Activated T-helper 9 cell treated with anti-CD3 and anti-CD28 coated beads, Interleukin-2, amount 50 U/mL, for 16 hours (primary cell): ENCODE measurements at places on chromosomes 16 and 17.

GRCh38 chr16:2282866-2283555 is 15.1 kb upstream of the RNPS1 start:
- DNase-seq, result no peak

DNA sequence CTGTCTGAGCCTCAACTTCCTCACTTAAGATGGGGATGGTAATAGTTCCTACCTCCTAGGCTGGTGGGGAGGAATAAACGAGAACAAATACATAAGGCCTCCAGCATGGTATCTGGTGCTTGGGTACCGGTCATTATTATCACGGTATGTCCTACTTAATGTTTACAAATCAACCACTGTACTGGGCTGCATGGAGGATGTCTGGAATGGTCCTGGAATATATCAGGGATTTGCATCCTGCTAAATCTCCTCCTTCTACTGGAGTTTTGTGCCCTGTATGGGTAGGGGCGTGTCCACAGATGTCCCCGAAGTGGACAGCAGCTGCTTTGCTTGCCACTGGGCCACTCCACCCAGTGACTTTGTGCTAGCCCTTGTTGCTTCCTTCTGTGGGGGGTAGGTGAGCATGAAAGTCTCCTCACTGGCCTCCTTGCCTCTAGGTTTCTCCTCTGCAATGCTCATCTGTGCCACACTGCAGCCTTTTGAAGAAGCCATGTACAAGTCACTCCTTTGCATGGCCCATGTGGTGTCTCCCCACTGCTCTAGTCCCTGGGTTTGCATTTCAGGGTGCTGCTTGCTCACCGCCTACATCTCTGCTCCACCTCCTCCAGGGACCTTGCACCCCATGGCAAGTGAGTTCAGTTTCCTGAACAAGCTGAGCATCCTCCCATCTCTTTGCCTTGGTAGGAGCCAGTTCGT is 2.2 kb upstream of the CMIP start:
- no peak for DNase-seq

GRCh38 chr16:7351610-7352510 is 19.2 kb downstream of the RBFOX1 start:
- no peak for DNase-seq

DNA sequence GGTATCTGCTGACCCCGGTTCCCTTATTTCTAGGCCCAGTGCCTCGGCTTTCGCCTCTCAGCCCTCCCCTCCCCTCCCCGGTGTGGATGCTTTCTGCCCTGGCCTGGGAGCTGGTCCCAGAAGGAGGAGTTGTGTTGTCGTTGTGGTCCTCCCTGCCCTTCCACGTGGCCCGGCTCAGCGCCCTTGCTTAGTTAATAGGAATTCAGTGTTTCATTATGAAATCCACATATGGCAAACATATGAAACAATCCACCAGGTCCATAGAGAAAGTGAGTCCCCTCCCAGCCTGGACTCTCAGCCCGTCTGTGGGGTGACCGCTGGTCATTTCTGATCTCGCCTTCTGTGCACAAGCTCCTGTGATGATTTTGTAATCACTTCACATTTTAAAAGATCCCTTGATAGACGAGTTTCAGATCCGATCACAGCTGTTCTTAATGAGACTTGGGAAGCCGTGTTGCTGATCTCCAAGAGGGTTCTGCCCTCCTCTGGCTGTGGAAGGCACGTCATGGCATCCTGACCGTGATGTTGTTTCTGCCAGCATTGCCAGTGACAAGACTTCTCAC is 112.1 kb downstream of the BANP start:
- no peak for DNase-seq

GRCh38 chr17:5532581-5532980 is 46.2 kb downstream of the MIS12 start:
- no peak for DNase-seq

DNA sequence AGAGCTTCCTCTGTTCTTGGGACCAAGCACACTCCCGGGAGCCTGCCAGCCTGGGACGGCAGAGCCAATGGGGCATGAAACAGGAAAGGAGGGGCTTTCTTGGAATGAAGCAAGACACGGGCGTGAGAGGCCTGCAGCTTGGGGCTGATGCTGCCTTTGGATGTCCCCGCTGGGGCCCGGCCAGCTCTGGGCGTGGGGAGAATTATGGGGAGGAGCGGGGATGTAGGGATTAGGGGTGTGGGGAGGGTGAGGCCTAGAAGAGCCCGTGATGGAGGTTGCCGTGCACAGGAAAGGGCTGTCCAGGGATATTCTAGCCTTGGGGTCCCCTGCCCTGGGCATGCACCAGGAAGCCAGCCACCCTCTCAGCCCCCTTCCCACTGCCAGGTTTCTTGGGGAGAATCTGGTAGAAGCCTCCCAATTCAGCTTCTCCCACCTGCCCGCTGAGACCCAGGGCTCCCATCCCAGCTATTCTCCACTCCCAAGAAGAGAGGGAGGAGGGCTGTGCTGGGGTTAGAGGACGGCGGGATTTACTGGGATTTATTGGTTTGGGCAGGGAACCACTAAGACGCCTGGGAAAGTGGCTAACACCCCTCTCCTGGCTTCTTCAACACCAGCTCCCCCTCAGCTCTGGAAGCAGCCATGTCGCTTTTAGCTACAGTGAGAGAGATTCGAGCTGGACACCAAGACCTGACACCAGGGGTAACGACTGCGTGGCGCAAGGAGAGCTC is 20.0 kb upstream of the NXPH3 start:
- no peak for DNase-seq

DNA sequence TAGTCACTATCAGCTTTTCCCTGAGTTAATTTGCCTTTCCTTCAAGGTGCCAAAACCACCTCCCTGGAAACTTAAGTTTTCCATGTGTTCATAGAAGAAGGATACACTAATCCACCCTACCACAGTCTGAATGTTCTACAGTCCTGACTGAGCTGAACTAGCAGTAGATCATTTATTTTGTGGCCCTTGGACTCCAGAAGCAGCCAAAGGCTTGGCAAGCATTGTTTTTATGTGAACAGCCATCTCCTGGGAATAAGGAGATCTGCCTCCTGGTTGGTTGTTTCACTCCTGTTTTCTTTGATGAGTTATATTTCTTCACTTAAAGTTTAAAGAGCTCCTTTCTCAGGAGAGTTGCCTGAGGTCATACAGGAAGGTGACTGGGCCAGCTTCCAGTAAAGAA is 634.6 kb upstream of the SOX9 start:
- no peak for DNase-seq

DNA sequence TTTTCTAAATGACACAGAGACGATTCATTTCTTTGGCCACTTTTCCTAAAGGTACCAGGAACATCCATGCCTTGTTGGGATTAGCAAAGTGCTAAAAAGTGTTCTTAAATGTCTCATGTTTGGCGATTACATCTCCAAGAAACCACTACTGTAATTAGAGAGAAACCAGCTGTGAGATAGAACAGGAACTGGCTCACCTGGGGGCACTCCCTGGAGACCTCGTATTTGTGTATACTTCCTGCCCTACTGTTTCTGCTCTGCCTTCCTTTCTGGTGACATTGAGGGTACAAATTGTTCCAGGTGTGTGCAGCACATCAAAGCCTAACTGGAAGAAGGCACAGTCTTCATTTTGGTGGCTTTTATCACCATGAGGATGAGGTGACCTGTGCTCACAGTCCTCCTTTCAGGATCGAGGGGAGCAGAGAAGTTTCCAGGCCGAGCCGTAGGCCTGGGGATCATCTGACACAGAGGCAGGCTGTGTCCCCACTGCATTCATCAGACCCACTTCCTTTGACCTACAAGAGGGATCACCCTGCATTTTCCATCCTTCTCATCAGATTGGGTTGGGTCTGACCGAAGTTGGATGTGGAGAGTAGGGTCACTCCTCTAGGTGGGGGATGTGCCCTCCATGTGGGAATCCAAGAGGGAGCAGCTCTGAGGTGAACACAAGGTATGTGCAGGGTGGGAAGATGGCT is 23.7 kb downstream of the CCL4 start:
- no peak for DNase-seq

DNA sequence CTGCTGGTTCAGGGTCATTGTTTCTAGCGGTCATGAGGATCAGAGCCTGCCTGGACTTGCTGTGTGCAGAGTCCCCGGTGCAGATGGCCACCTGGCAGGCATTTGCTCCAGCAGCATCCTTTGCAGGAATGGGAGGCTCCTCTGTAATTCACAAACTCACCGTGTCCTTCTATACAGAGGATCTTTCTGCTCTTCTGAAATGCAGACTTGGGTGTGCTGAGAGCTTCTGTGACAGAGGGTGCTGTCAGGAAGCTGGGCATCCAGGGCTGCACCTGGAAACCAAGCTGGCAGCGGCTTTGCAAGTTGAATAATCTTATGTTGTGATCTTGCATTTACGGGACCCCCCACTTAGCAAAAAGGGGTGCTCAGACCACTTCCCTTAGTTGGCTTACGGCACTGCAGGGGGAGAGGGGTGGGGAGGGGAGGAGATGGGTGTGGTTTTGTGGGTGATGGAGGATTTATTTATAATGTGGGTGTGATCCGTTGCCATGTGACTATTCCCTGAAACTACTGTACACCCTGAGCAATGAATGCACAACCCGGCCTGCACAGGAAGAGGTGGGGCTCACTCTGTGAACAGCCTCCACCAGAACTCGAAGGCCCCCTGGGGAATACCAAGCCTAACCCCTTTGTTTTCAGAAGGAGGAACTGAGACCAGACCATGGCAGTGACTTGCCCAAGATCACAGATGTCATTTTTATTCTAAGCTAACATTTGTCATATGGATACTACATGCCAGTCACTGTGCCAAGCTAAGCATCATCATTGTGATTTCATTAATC is 178.3 kb downstream of the PRKCB start:
- DNase-seq, result peak; percentile 26

GRCh38 chr16:62477796-62478195 is 441.6 kb upstream of the CDH8 start:
- DNase-seq, result no peak

GRCh38 chr17:17782523-17783115 is 54.2 kb downstream of the SREBF1 start:
- DNase-seq, result no peak

GRCh38 chr16:86418981-86419380 is 91.3 kb upstream of the FOXF1 start:
- DNase-seq, result no peak

GRCh38 chr17:58585554-58585953 is 71.1 kb upstream of the MTMR4 start:
- DNase-seq, result no peak

GRCh38 chr16:30775392-30776188 is 11.4 kb downstream of the ZNF629 start:
- DNase-seq, result peak; percentile 42

- peak; percentile 38 for DNase-seq
These were observed at the start of gene ADGRG1 for GRCh38 chr16:57628008-57628781. TSS of gene ADGRG1 (plus strand) at chr16:57628630. CDS start at chr16:57650288, 21,658 bp downstream.

DNA sequence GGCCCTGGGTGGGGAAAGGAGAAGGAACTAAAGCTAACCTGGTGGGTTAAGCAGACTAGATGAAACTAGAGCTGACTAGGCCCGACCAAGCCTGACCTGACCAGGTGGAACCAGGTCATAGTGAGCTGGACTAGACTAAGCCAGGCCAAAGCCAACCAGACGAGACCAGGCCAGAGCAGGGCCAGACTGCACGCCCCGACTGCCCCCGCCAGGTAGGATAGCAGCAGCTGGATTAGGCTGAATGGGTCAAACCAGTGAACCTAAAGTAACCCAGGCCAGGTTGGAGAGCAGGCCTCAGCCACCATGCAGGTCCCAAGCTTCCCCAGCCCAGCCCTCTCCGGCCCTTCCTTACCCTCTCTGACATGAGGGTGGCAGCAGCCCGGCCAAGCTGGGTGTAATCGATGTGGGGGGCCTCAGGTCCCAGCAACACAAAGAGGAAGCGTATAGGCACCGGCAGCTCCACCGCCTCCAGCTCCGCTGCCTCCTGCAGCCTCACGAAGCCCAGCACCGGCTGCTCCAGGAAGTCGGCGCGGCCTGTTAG is 9.1 kb downstream of the SLC4A1 start:
- DNase-seq, result no peak

- DNase-seq, result no peak
These were observed 26.2 kb downstream of the MPP2 start for GRCh38 chr17:43881181-43881580.

DNA sequence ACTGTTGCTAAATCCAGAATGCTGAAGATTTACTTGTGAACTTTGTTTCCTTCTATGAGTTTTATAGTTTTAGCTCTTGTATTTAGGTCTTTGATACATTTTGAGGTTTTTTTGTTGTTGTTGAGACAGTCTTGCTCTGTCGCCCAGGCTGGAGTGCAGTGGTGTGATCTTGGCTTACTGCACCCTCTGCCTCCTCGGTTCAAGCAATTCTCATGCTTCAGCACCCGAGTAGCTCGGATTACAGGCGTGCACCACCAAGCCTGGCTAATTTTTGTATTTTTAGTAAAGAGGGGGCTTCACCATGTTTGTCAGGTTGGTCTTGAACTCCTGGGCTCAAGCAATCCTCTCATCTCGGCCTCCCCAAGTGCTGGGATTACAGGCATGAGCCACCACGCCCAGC is 14.4 kb downstream of the TENT4B start:
- DNase-seq, result no peak

- no peak for DNase-seq
These were observed 666 bp upstream of the METTL9 start for GRCh38 chr16:21598701-21599121.

- no peak for DNase-seq
These were observed 28.3 kb downstream of the TRPV2 start for GRCh38 chr17:16443511-16444257.

- DNase-seq, result no peak
These were observed 45.6 kb upstream of the CLEC18B start for GRCh38 chr16:74466872-74467271.

DNA sequence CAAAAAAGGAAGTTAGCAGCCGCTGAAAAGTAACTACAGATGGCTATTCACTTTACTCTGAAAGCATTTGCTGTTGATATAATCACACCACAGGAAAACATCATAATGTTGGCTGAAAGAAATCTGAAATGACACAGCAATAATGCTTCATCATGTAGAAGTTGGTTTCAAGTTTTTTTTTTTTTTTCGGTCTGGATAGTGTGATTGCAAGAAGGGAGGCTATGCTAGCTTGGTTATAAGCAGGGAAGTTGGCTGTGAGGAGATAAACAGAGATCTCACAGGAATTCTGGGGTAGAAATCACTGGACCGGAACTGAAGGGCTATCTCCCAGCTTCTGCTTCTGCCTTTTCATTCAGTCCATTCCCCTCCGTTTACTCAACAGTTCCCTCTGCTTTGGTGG is 57.9 kb downstream of the MYO1D start:
- DNase-seq, result no peak

GRCh38 chr17:42850954-42851353 is at the start of gene AOC3:
TSS of gene AOC3 (plus strand) at chr17:42851199. CDS start at chr17:42851344, 145 bp downstream.
- no peak for DNase-seq
